HAP-1 (cell line): ENCODE measurements at places on chromosomes 16 and 17.

DNA sequence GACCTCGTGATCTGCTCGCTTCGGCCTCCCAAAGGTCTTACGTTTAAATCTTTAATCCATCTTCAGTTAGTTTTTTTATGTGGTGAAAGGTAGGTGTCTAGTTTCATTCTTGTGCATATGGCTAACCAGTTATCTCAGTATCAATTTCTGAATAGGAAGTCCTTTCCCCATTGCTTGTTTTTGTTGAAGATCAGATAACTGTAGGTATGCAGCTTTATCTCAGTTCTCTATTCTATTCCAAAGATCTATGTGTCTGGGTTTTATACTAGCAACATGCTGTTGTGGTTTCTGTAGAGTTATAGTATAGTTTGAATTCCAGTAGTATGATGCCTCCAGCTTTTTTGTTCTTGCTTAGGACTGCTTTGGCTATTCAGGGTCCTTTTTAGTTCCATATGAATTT, 65.2 kb downstream of the TNFRSF13B start:
- no peak for DNase-seq

DNA sequence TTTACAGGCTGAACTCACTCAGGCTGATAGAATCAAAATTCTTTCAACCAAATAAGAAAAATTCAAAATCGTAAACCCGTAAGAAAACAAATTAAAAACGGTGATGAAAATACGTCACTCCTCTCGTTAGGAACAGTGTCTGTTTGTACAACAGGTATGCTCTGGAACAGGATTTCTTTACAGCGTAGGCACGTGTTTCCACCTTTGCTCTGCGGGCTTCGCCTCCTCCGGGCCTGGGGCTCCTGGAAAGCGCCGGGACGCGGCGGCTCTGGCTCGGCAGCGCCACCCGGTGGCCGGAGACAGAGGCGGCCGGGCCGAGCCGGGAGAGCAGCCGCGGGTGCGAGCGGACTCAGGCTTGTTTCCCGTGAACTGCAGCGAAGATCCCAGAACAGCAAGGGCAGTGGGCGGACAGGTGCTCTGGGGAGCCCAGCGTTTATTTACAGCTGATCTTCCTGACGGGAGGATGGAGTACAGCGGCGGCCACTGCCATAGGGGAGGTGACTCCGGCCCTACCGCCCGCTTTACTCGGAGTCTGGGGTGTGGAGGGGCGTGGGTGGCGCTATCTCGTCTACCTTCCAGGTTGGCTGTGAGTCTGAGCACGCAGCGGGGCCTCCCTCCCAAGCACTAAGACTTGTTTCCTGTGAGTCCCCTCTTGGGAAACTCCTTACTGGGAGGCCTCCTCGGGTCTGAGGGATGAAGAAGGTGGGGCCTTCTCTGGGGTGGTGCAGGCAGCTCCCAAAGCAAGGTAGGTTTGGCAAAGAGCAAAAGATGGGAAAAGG, 40.5 kb upstream of the ATP2A3 start:
- DNase-seq = peak; percentile 45

- DNase-seq = peak; percentile 81
Observed at GRCh38 chr17:11598274-11599221, at the start of gene DNAH9. Gene DNAH9, plus strand, starts transcription at chr17:11598470. Its CDS starts 29 bp downstream, at chr17:11598499.

DNA sequence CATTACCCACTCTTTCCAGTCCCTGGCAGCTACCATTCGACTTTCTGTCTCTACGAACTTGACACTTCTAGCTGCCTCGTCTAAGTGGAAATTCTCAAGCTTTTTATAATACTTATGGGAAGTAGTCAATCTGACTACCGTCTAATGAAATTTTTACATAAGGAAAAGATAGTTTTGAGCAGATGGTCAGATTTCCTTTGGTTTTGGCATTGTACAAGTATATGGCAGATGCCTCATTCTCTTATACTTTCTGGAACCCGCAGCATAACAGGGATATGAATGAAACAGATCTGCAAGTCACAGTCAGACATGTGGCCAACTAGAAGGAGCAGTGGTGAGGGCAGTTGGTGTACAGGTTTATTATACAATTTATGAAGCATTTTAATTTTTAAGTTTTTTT, 146.0 kb downstream of the PITPNC1 start:
- DNase-seq = no peak

- DNase-seq = no peak
Observed at GRCh38 chr16:76899767-76900166, 291.2 kb upstream of the MON1B start.

GRCh38 chr16:81280393-81280792, 34.4 kb upstream of the GAN start:
- no peak for DNase-seq

- DNase-seq = no peak
Observed at GRCh38 chr16:60127196-60127595, 1393.1 kb upstream of the GOT2 start.

- DNase-seq = no peak
Observed at GRCh38 chr16:12347365-12347764, 370.8 kb downstream of the SNX29 start.

DNA sequence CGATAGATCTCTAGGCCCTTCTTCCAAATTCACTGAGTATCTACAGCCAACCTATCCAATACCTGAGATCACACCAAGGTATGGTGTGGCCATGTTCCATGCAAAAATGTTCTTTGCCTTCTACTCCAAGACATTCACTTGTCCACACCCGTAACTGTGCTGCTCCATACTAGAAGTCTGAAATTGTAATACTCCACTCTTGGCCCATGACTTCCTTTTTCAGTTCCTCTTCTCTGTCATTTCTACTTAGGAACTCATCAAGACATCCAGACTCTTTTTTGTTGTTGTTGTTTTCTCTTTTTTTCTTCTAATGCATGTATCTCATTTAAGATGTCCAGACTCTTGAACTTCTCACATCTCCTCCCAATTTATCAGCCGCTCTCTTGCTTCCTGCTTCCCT, 42.5 kb upstream of the KSR1 start:
- DNase-seq = no peak

- DNase-seq = no peak
Observed at GRCh38 chr16:14496047-14496770, 133.9 kb downstream of the PARN start.

DNA sequence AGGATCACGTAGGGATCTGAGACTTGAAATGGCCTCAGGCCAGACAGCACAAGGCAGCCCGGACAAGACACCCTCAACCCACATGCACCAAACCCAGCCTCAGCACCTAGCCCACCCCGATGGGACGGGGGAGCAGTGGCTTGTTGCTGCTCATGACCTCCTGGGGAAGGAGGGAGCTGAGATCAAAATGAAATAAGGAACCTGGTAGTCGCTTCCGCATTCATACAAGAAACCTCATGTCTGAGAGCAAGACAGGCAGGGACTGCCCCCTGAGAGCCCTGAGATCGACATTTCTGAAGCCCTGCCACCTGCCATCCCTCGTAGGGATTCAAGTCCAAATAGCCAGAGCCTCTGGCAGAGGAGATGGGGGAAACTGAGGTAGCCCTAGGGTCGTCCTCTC, 5.7 kb upstream of the CEP131 start:
- no peak for DNase-seq

DNA sequence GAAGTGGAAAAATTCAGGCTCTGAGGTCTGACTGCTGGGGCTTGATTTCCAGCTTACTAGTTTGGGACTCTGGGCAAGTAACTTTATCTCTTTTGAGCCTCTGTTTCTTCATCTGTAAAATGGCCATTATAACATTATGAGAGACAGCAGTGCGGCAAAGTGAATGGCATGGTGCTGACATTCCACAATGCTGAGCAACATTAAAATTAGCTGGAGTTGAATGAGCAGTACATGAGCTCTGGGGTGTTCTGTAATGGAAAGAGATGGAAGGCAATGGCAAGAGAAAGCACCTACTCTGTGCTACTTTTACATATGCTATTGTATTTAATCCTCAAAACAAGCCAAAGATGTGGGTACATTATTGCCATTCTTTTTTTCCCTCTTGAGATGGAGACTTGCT, 535.7 kb upstream of the CDH11 start:
- no peak for DNase-seq

DNA sequence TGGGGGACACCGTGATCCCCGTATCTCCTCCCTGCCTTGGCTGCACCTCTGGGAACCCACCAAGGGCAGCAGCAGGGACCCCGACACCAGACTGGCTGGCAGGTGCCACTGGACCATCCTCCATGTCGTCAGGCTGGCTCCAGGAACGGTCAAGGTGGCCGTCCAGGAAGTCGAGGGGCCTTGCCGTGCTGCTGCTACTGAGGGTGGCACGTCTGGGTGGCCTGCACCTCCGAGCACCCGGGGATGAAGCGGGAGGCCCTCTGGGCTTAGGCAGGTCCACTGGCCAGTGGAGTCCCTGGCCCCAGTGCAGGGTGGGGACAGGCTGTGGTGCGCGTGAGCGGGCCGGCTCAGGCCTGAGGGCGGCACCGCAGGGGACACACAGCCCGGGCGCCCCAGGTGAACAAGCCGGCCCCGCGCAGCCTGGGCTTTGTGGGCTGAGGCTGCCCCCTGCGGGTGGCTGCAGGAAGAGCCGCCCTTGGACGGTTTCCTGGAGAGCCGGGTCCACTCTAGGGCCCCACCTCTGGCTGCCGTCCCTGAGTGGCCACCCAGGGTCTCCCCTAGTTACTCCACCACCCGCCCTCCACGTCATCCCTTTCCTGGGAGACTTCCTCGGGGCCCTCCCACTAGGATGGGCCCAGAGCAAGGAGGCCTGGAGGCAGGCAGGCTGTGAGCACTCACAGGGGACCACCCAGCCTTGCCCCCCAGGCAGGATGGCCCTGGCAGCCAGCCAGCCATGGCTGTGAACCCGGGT, 42.8 kb upstream of the ZC3H18 start:
- peak; percentile 75 for DNase-seq

DNA sequence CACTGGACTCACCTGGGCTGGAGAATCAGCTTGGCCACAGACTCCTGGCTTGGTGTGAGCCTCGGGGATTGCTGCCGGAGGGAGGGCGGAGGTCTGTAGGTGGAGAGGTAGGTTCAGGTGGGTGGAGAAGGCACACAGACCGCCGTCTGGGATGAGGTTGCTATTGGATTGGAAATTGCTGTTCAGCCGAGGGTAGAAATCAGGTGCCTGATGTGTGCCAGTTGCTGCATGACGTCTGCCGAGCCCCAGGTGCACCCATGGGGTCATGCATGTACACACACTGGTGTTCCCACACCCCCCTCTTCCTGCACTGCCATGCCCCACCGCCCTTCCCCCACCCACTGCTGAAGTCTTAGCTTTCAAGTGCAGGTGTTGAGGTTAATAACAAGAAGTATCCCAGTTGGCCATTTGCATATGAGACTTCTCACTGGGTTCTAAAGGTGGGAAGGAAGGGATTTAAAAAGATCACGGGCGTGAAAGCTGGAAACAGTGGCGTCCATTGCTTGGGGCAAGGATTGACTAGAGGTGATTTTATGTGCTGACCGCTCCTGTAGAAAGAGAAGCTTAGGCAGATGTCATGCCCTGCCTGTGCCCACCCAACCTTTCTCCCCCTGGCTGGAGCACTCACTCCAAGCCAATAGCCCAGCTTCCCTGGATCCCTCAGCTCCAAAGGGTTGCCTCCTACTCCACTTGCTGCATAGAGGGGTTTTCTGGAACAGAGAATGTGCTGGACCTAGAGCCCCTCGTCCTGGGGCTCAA, 193.6 kb downstream of the CCDC182 start:
- no peak for DNase-seq

DNA sequence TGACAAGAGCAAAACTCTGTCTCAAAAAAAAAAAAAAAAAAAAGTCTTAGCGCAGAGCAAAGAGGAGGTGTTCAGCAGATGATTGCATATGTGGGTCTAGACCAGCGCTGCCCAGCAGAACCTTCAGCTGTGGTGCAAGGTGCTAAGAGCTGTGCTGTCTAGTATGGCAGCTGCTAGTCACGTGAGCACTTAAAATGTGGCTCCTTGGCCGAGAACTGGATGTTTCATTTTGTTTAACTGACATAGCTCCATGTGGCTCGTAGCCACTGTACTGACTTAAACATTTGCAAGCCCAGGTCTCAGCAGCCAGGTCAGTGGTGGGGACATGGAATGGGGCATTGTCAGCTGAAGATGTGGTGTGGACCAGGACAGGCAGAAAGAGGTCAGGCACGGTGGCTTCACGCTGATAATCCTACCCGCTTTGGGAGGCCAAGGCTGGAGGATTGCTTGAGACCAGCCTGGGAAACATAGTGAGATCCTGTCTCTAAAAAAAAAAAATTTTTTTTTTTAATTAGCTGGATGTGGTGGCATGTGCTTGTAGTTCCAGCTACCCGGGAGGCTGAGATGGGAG, 9.2 kb downstream of the C1QTNF1 start:
- DNase-seq = no peak

- peak; percentile 11 for DNase-seq
Observed at GRCh38 chr17:2689411-2690164, 22.0 kb downstream of the CLUH start.

- DNase-seq = no peak
Observed at GRCh38 chr16:55439101-55439690, 39.8 kb upstream of the MMP2 start.

DNA sequence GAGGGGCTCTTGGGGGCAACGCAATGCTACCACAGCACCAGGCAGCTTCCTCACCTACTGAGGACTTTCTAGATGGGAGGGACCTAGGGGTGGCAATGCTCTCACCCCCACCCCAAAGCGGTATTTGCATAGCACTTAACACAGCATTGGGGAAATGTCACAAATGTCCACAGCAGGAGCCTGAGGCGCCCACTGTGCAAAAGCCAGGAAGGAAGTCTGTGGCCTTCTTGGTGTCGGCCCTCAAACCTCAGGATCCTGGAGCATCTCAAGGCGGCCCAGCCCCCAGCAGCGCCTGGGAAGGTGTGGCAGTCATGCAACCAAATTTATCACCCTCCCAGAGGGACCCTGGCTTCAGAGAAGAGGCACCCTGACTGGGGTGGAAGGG, 45.3 kb downstream of the WNT3 start:
- DNase-seq = no peak

- DNase-seq = peak; percentile 55
Observed at GRCh38 chr16:54928016-54928356, 2.7 kb upstream of the IRX5 start.

- peak; percentile 43 for DNase-seq
Observed at GRCh38 chr16:55832773-55833691, at the start of gene CES1. Gene CES1, minus strand, starts transcription at chr16:55833096. Its CDS starts 41 bp downstream, at chr16:55833055.

GRCh38 chr16:87350681-87351319, 32.8 kb downstream of the FBXO31 start:
- no peak for DNase-seq

DNA sequence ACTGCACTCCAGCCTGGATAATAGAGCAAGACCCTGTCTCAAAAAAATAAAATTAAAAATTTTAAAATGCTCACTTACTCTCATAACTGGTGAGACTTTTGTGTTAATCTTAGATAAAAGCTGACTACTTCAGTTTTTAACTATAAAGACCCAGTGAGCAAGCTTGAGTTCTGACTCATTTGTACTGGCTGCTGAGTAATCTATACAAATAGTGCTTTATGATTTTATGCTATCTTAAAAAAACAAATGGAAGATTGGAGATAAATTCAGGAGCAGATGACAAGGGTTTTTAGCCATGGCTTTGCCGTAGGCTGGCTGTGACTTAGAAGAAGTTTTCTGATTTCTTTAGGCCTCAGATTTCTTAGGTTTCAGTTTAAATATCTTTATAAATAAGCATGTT, 30.5 kb downstream of the SNTB2 start:
- DNase-seq = no peak

GRCh38 chr16:25155553-25156460, 44.3 kb downstream of the LCMT1 start:
- no peak for DNase-seq

GRCh38 chr16:25916037-25916436, 224.3 kb downstream of the HS3ST4 start:
- DNase-seq = no peak
